ENCODE measurements at places on chromosomes 2 and 18.

GRCh38 chr18:770583-770961, 41.5 kb downstream of the YES1 start:
- DNase-seq = no peak

DNA sequence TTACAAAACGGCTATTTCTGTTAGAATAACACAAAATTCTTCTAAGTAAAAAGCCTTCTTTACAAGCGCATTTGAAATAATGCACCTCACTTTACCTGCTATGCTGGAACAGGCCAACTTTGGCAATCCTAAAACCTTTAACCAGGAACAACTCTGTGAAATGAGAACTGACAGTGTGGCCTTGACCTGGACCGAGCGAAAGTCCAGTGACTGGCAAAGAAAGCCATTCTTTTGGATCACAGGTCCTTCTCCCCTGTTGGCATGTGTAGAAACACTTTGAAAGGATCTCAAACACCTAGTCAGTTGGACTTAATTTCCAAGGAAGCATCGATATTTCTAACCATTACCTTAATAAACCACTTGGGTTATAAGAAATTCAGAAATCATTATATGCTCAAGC, 21.2 kb downstream of the MAPRE2 start:
- DNase-seq = no peak

DNA sequence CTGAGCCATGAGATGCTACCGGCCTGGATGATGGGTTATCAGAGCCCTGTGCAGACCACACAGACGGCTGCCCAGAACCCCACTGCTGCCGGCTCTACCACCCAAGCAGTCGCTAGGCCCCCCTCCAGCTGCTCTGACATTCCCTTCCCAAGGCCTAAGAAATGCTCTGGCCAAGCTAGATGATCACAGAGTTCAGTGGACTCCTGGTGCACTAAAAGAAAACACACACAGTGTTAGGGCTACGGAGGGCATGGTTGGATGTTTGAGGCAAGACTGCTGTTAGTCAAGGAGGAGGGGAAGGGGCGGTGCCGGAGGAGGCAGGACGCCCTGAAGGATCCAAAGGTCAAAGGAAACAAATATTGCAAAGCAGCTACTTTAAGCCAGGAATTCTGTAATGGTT, 174.5 kb downstream of the MYCN start:
- no peak for DNase-seq

- no peak for DNase-seq
Measured at GRCh38 chr2:61733563-61733962, 120.3 kb downstream of the FAM161A start.

DNA sequence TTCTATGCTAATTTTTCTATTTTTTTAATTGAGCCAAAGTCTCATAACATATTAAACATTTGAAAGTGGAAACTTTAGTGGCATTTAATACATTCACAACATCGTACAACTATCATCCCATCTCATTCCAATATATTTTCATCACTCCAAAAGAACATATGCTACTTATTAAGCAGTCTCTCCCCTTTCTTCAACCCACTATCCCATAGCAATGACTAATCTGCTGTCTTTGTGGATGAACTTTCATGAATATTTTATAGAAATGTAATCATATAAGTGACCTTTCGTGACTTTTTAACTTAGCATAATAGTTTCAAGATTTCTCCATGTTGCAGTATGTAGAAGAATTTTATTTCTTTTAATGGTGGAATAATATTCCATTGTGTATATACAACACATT, 90.3 kb downstream of the CCDC178 start:
- DNase-seq = no peak

- DNase-seq = no peak
Measured at GRCh38 chr2:191126386-191127085, 24.3 kb downstream of the STAT4 start.

GRCh38 chr2:95073856-95074662, 47.5 kb downstream of the MRPS5 start:
- no peak for DNase-seq

- no peak for DNase-seq
Measured at GRCh38 chr18:42620657-42621056, 494.8 kb downstream of the RIT2 start.

- DNase-seq = no peak
Measured at GRCh38 chr2:17916584-17916983, 38.1 kb downstream of the KCNS3 start.

DNA sequence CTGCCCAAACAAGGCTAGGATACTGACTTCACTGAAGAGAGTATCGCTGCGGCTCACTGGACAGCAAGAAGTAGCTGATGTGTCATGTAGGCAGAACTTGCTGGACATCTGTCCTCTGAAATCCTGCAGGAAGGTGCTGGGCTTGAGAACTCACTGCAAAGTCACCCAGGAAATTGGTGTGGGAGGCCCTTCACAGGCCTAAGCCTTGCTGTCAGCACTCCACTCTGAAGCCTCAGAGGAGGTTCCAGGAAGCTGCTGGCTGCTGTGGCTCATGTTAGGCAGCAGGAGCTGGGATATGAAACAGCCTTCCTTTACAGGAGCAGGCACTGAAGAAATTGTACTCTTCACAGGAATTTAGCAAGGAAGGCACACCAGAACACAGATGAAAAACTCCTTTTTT, 88.3 kb upstream of the CCDC68 start:
- DNase-seq = no peak

DNA sequence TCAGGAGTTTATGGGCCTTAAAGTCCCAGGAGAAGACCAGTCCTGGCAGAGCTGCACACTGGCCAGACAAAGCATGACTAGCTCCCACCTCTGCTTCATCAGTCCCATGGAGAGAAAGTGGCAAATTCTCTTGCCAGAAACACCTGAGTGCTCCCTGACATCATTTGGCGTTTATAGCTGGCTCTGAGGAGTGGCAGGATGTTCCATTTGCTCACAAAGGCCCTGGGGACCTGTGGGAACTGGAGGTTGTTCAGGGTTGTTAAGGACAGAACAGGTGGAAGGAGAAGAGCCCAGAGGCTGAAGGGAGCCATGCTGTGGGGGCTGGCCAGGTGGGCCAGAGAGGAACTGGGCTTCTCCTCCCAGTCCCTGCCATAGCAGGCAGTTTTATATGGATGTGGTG, 56.1 kb downstream of the RPL37A start:
- DNase-seq = no peak

DNA sequence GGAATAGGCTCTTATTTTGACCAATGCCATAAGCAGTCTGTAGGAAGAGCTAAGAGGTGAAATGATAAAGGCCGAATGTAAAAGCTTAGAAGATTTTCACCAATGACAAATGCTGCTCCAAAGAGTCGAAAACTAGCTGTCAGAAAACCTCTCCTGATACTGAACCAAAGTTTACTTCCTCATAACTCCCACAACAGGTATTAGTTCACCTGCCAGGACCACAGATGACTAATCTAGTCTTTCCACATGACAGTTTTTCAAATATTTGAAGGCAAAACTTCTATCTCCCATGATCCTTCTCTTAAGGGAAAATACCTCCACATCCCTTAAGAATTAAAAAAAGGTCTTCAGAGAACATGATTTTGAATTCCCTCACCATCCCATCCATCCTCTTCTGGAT, 473.2 kb upstream of the SPHKAP start:
- DNase-seq = no peak

DNA sequence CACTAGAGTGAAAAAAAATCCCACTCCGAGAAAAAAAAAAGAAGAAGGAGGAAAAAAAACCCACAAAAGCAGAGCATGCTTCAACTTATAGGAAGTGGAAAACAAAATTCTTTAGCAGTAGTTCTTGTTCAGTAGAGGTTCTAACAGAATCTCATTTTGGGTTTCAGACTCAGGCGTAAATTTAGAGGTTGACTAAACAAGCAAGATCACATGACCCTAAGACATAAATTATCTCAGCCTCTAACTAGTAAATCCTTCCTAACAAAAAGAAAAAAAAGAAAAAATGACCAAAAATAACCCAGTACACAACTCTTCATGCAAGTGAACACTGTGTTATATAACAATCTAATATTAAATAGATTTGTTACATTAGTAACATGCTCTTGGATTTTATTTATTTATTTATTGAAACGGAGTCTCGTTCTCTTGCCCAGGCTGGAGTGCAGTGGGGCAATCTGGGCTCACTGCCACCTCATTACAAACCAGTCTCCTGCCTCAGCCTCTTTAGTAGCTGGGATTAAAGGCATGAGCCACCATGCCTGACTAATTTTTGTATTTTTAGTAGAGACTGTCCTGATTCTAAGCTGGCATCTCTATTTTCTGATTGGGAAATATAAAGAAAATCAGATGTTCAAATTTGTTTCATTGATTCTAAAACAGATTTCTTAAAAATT, 35.4 kb downstream of the PPP4R3B start:
- DNase-seq = no peak

DNA sequence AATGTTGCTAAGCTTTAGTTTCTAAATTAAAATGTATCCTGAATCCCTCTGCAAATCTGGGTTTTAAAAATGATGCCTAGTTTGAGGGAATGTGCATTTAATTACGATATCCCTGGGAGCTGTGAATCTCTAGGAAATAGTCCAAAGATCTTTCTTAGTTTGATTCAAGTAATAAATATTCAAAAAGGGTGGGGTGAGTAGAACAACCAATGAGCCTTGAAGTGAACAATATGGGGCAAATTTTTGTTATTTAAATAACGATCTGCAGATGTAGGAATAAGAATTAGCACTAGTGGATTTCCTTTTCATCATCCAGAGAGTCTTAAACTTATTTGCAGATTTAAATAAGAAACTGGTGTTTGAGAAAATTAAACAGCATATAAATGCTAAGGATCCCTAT, 106.3 kb downstream of the ACVR1 start:
- no peak for DNase-seq

All from stimulated activated CD4-positive, alpha-beta T cell treated with anti-CD3 and anti-CD28 coated beads, Interleukin-4, amount 100 ng/mL, for 24 hours (primary cell).